Stimulated activated CD8-positive, alpha-beta memory T cell treated with anti-CD3 and anti-CD28 coated beads, Interleukin-4, amount 100 ng/mL, for 4 hours (primary cell): ENCODE measurements at places on chromosomes 7 and 10.

- no peak for DNase-seq
Observed at GRCh38 chr10:53403688-53404087, 631.1 kb upstream of the MBL2 start.

DNA sequence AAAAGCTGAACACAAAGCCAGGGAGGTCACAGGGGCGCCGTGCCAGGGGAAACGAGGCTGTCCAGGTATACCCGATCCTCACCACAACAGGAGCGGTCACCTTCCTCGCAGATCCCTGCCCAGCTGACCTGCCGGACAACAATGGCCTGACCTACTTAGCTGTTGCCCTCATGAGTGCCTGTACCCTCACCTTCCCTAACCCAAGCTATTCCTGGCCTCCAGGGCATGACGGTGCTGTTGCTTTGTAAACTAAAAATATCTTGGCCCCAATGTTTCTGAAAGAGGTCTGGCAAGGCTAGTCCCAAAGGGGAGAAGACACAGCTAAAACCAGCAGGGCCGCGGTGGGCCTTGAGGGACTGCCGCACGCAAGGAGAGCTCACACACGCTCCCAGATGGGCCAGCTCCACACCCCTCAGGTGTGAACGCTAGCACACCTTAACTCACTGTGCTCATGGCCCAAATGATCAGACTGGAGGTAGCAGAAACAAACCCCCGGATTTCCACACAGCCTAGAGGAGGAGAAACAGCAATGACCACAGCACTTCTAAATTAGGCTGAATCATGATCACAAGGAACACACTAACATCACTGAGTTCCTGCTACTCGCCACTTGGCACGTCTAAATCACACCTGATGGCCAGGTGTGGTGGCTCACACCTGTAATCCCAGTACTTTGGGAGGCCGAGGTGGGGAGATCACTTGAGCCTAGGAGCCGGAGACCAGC lies 66.3 kb upstream of the CYTH3 start:
- no peak for DNase-seq

DNA sequence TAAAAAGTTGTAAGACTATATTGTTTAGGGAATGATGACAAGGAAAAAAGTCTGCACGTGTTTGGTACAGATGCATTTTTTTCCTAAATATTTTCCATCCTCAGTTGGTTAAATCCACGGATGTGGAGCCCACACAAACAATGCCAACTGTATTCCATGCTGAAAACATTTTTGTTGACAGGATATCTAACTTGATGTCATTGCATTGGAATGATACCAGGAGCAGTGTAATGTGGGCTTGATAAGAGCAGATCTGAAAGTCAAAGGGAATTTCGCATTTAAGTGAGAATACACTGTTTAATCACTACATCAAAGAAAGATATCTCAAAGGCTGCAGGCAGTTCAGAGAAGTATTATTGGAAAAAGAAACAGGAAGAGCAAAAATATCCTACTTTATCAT lies 49.5 kb upstream of the TMEM140 start:
- no peak for DNase-seq

- DNase-seq, result no peak
Observed at GRCh38 chr7:94635687-94636086, 20.2 kb downstream of the SGCE start.

GRCh38 chr10:30094601-30095000 lies 35.2 kb upstream of the JCAD start:
- DNase-seq, result no peak

DNA sequence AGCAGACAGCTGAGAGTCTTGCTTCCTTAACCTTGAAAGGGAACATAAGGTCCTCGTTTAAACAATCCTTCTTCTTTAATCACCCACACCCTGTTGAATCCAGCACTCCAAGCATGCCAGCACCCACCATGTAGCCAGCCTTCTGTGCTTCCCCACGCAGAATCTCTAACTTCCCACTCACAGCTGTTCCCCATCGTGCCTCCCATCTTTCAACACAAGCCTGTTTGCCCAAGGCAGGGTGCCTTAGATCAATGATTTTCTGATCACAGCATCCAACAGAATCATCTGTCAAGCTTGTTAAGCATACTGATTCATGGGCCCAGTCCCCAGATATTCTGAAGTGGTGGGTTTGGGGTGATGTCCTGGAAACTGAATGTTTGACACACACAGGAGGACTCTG lies 530.8 kb downstream of the SH2D4B start:
- DNase-seq, result no peak
